ENCODE measurements at places on chromosomes 6 and 20. TPM values are rescaled to one million over a fixed set of nuclear protein-coding genes. Genes with fewer than 3 reads are reported as not detected.

DNA sequence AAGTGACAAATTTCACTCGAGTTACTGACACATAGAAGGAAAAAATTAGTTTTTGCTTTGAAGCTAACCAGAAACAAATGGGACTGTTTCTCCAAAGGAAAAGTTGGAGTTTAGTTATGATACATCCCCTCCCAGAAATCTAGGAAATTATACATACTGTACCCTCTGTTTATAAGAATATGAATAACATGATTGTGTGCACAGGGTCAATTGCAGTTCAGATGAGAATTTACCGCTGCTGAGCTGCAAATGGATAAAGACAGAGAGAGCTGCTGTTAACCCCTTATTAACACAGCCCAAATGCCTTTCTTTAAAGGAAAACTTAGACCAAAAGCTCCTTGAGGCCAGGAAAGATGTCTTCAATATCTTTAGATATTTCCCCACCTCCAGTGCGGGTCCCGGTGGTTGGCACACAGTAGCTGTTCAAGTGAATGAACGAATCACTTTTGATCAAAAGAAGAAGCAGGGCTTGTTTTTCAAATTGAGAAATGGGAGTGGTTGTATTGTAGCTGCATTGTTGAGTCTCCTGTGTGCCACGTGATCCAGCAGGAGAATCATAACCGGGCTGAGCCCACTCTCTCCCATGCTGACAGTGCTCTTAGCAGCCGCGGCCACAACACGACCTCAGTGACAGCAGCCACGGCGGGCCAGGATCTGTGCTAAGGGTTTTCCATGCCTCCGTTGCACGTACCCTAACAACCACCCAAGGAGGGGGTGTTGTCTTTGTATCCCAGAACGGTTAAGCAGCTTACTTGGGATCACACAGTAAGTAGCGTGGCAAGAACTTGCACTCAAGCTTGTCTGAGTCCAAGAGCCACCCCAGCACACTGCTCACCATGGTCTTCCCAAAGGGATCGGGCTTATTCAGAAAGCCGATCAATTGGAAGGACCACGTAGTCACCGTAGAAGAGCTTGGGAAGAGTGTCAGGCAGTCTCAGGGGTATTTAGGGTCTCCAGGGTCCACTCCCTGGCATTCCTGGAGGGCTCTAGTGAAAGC is 53.5 kb upstream of the BMP6 start:
- no peak for DNase-seq

DNA sequence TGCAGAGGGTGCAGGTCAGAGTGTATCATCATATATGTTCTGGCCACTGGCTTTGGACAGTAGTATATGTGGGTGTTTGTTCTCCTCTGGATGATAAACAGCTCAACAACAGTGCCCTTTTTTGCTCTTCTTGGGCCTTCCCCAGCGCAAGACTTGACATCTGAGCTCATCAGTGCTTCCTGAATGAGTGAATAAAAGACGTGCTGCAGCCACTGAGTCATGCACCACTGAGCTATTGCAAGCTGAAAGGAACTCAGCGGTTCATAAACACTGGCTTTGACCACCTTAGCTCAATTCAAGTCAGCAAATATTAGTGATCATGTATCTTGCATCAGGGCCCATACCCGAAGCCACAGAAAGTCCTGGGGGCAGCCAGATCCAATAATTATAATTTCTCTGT is 105.3 kb upstream of the KCNG1 start:
- DNase-seq, result no peak

- DNase-seq, result no peak
Measured at GRCh38 chr6:51541847-51542246, 545.6 kb downstream of the PKHD1 start.

GRCh38 chr6:34463849-34464248 is 2.0 kb upstream of the PACSIN1 start:
- DNase-seq, result no peak

DNA sequence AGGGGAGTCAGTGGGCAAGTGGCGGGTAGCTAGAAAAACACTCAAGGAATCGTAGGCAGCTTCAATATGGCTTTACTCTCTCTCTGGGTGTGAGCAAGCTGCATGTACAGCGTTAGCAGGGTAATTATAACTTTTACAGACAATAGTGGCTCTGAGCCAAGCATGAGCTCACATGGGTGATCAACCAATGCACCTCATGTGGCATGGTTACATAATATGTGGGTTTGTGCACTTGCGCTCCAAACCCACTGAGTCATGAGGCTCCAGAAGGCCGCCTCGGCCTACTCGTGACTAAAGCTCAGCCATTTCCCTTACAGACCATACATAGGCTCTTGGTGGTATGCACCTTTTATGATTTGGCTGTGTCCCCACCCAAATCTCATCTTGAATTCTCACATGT is 78.4 kb upstream of the FBXL4 start:
- no peak for DNase-seq

GRCh38 chr20:21202259-21202658 is 76.4 kb downstream of the KIZ start:
- DNase-seq, result no peak

- peak; percentile 47 for DNase-seq
Measured at GRCh38 chr6:25223490-25223991, 55.6 kb upstream of the CARMIL1 start.

GRCh38 chr6:154749341-154749740 is 16.1 kb downstream of the SCAF8 start:
- no peak for DNase-seq

Gene FRK
- polyA plus RNA-seq, result 10.7 TPM

DNA sequence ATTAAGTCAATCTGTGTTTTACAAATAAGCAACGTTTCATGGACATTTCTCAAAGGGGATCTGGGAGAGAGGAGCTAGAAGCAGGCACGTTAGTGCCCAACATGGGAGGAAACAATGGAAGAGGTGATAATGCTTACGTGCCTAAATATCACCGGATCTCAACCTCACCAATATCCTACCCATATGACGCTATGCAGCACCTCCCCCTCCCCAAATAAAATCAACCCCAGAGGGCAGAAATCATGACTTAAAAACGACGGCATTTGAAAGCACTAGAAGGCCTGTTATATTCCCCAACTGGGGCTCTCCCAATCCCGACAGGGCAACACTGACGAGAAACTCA is 425 bp downstream of the HBS1L start:
- DNase-seq, result no peak

GRCh38 chr6:15285682-15286294 is 39.9 kb downstream of the JARID2 start:
- no peak for DNase-seq

Gene POM121L2
- not detected for polyA plus RNA-seq

Gene LST1
- polyA plus RNA-seq, result 19.8 TPM

DNA sequence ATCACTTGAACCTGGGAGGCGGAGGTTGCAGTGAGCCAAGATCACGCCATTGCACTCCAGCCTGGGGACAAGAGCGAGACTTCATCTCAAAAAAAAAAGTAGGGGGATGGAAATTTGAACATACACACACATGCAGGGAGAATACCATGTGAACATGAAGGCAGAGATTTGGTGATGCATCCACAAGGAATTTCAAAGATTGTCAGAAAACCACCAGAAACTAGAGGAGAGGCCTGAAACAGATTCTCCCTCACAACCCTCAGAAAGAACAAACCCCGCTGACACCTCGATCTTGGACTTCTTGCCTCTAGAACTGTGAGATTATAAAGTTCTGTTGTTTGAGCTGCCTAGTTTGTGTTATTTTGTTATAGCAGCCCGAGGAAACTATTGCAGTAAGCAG is 125.5 kb downstream of the GPX5 start:
- no peak for DNase-seq

GRCh38 chr6:16592223-16592911 is 168.9 kb downstream of the ATXN1 start:
- no peak for DNase-seq

Gene GSTA3
- 0.12 TPM for polyA plus RNA-seq

DNA sequence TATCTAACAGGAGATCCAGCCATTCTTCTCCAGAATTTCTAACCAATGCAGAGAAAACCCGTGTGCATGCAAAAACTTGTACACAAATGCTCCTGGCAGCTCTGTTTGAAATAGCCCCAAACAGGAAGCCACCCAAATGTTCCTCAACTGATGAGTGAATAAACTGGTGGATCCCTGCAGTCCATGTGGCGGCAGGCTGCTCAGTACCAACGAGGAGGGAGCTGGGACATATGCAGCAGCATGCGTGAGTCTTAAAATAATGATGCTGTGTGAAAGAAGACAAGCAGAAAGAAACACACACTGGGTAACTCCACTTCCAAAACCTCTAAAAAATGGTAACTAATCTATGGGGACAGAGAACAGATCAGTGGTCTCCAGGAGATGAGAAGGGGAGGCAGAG is 542.1 kb upstream of the AGPAT4 start:
- no peak for DNase-seq

GRCh38 chr6:39599341-39599740 is 125.9 kb downstream of the KIF6 start:
- DNase-seq, result no peak

Gene LZTS3
- polyA plus RNA-seq, result 17.1 TPM

- no peak for DNase-seq
Measured at GRCh38 chr20:479487-479886, 17.2 kb upstream of the TBC1D20 start.

Gene ETV7
- 9.3 TPM for polyA plus RNA-seq

Gene ENPP3
- polyA plus RNA-seq, result 43.7 TPM

Gene HSPA1L
- polyA plus RNA-seq, result 2.8 TPM

Gene PDE10A
- polyA plus RNA-seq, result 2.7 TPM

Gene KCNQ5
- 3.4 TPM for polyA plus RNA-seq

DNA sequence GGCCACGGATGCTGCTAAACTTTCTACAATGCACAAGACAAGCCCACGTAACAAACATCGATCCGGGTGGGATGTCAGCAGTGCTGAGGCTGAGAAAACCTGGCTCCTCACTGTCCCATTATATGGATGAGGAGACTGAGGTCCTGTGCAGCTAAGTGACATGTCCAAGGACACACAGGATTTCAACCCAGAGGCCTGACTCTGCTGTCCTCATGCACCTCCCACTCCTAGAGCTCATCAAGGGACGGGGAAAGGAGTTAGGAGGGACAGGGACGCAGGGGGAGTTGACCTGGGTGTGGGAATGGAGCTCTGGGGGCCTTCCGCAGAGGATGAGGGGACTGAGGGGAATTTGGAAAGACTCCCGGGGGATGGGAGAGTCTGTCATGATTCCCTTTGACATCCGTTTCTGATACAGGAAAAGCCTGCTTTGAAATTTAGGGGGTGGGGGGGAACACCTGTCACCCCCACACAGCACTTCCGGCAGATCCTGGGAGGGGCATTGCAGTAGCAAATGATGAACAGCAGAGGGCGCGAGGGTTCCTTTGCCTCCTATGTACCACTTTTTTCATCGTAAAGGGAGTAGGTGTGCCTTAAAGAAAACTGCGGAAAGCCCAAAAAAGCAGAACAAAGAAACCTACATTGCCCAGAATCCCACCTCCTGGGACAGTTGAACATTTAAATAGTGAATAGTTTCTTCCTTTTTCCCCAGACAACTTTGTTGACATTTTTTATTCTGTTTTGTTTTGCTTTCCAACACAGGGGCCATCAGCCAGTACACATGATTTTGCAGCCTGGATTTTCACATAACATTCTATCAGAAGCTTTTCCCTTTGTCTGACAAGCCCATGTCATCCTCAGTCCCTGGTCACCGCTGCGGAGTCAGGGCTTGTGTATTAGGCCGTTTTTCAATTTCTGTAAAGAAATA is 48.6 kb downstream of the SLC2A10 start:
- DNase-seq, result no peak

DNA sequence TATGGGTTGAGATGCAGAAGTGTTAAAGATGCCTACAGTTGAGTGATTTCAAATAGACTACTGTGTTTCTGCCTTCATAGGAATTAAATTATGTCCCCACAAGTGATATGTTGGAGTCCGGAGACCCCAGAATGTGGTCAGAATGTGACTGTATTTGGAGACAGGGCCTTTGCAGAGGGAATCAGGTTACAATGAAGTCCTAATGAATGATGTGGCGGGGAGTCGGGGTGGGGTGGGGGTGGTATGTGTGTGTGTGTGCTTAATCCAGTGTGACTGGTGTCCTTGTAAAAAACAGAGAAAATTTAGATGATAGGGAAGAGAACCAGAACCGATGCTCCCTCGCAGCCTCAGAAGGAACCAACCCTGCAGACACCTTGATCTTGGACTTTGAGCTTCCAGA is 448.2 kb downstream of the QKI start:
- no peak for DNase-seq

- DNase-seq, result no peak
Measured at GRCh38 chr6:154411076-154411475, 54.5 kb upstream of the IPCEF1 start.

GRCh38 chr6:169167581-169168301 is 85.9 kb downstream of the THBS2 start:
- no peak for DNase-seq

Measured in large intestine (tissue), 12 donors.